ENCODE measurements at places on chromosomes 7 and 10.

DNA sequence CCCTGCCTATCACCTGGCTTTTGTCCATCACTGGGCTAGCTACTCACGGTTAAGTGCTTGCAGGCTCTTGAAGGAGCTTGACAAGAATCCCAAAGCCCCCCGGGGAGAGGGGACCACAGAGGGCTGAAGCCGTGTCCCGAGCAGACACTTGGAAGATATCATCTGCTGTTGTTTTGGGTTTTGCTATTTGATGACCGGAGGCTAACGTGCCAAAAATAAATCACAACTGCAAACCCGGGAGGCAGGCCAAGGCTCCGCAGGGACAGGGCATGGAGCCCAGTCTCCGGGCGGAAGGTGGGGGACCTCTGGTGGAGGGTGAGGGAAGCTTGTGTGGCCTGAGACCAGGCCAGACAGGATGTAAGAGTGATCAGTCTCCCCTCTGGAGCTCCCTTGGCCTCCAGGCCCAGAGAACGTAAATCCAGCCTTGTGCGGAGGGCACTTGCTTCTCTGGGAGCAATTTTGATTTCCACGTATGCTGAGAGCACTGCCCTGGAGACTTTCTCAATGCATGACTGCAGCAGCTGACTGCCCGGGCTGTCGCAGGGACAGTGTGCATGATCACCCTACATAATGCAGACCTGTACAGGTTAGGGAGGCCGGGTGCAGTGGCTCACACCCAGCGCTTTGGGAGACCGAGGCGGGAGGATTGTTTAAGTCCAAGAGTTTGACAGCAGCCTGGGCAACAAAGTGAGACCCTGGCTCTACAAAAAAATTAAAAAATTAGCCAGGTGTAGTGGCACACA, at the start of gene PHKG1:
PHKG1 (minus strand) TSS at position 164 of the 743 bp plus-strand sequence. CDS start 4,011 bp downstream, outside the sequence.
- DNase-seq, result peak; percentile 17

DNA sequence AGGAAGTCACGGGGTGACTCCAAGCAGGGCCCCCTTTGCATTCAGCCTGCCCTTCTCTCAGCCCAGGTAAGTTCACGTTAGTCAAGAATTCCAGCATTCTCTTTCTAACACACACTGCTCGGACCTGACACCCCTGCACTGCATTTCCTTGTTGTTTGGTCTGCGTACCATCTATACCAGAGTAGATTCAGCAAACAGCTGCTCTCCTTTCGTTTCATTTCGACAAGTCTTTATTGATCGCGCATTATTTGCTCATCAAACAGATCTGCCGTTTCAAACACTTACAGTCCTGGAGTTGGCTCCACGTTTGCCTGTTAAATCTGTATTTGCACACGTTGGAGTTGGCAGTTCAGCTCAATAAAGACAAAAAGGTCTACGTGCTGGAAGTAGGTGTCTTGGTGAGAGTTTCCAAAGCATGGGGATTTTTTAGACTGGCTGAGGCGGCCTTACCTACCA, 495.1 kb downstream of the RPS24 start:
- DNase-seq, result peak; percentile 96

DNA sequence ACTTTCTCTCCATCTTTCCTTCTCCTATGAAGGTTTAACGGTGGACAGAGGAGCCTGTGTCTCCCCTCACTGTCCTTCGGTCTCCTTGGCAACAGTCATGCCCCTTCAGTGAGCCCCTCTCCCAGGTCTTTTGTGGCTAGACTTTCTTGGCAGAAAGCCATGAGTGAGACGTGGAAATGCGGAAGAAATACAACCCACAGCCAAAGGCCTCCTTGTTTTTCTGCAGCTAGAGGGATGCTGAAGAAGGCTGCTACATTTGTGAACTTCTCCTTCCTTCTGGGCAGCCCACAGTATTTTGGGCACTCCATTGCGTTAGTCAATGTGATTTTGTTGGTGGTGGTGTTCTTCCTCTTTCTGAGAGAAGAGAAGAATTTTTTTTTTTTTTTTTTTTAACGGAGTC, 333.7 kb upstream of the PODXL start:
- no peak for DNase-seq

DNA sequence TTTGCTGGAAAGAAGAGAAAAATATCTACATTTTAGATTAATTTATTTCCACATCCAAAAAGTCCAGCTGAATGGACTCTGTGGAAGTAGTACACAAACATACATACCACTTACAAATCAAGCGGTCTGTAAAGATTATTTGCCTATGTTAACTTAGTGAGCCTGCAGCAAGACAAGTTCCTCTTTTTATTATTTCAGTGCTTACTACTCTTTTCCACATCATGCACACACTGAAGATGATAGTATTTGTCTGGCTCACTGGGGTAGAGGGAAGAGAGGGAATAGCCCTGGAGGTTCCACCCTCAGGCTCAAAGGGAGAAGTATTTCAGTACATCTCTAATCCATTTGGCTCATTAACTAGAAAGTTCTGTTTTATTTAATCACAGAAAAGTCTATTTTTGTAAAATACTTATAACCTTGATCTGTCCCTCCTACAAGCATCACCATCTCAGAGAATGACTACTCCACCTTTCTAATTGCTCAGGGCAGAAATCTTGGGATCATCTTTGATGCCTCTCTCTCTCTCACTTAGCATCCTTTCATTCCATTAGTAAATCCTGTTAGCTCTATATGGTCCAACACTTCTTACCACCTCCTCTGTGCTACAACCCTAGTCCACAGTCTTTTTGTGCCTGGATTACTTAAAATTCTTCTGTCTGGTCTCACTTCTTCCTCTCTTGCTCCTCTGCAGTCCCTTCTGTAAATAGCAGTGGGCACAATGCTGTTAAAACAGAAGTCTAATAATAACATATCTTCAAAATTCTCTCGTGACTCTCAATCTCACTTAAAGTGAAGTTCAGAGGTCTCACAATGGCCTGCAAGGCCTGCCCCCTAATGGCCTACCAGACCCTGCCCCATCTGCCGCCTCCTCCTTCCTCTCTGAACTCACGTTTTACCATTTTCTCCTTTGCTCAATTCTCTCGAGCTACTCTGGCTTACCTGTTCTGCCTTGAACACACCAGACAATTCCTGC, 64.3 kb upstream of the CCDC6 start:
- no peak for DNase-seq

GRCh38 chr7:98107313-98107721, 655 bp downstream of the LMTK2 start:
- no peak for DNase-seq

DNA sequence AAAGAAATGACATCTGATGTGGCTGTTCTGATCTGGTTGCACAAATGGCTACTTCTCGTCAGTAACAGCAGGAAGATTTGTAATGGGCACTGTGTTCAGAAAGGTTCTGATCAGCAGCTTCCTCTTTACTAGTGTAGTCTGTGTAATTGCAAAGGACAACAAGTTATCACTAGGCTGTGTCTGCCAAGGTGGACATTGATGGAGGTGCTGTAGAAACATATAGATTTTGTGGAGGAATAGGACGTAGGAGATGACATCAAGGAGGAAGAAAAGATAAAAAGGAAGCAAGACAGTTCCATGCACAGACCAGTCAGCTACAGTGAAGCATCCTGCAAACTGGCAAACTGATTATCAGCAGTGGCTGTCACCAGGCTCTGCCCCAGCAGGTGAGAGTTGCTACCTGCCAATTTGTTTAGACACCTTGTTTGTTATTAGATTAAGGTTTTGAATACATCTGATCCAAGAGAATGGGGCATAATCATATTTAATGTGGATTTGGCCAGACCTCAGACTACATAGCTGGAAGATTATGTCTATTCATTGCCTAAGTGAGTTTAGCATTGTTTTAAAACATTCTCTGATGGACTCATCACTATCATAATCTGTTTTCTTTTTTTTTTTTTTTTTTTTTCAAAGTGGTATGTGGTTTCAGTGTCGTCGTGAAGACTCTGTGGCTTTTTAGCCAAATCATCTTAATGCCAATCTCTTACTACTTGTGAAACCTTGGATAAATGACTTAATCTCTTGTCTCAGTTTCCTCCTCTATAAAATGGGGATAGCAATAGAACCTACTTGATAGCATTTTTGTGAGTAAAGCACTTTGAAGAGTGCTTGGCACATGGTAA, 417.9 kb upstream of the LRGUK start:
- no peak for DNase-seq

DNA sequence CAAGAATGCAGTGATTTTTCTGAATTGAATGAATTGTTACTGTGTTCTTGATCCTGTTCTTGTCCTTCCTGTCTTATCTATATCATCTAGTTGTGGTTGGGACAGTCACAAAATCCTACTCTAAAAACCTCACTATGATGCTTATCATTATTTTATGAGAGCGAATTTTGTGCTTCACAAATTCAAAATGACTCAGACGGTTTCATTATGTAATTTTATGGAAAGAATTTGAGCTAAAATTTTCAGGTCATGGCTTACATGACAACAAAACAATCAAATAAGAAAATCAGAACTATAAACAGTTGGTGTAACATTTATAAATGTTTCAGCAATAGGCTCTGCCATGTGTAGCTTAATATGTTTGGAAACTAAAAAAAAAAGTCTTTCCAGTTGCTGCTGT, 6.9 kb downstream of the PRKAR2B start:
- DNase-seq, result no peak

DNA sequence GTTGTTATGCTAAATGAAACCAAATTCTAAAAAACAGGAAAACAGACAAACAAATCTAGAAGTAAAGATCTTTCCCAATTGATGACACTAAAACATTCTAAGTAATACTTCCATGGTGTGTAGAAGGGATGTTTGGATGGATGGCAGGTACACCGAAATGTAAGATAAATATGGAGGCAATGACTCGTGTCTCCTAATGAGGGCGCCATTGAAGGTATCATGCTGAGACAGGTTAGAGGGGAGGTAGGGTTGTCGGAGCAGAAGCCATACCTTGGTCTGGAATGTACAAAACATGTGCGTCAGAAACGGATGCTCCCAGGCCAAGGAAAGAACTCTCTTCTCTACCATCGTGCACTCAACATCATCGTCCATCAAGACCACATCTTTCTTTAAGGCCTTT, 101.4 kb downstream of the PRKCQ start:
- DNase-seq, result no peak

DNA sequence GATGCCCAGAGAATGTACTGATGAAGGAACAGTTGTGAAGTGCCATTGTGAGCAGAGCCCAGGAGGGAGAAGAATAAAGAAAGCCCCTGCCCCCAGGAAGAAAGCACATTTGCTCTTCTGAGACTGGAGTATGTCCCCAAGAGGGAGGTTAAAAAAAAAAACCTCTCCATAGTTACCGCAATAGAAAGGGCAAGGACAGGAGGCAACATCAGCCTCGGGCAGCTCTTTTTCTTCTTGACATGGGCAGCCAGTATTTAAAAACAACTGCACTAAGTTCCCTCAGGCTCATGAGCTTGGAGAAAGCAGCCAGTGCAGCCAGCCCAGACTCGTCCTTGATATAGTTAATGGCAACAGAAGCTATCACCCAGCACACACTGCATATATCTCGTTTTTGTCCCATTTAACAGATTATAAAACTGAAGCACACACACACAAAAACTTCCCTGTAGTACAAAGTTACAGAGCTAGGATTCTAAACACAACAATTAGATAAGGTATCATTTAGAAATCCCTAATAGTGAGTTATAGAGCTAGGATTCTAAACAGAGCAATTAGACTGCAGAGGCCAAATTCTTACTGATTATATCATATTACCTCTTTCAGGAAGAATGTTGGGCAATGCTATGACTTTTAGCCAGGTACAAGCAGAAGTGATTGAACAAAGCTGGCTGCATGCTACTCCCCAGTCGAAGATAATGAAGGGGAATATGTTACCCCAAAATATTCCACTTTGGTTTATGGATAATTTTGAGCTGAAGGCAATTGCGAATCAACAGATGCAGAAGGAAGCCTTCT, 823.5 kb downstream of the GRID1 start:
- no peak for DNase-seq

DNA sequence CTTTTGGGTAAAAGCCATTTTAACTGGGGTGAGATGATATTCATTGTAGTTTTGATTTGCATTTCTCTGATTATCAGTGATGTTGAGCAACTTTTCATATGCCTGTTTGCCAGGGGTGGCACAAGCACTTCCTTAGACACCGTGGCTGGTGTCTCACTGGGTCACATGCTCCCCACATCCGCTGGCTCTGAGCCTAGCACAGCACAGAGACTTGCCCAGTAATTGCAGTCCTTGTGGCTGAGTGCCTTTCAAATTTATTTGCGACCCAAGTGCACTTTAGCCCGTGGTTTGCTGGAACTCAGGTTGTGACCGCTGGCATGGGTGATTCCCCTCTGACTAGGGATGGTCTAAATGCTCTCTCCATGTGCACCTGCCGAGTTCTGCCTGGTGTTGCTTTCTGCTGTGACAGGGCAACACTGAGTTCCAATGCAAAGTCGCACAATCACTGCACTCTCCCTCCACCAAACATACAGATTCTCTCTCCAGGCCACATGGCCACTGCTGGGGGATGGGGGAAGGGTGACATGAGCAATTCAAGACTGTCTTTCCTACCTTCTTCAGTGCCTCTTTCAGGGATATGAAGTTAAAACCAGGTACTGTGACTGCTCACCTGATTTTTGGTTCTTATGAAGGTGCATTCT, 66.5 kb downstream of the ZNF277 start:
- DNase-seq, result no peak

DNA sequence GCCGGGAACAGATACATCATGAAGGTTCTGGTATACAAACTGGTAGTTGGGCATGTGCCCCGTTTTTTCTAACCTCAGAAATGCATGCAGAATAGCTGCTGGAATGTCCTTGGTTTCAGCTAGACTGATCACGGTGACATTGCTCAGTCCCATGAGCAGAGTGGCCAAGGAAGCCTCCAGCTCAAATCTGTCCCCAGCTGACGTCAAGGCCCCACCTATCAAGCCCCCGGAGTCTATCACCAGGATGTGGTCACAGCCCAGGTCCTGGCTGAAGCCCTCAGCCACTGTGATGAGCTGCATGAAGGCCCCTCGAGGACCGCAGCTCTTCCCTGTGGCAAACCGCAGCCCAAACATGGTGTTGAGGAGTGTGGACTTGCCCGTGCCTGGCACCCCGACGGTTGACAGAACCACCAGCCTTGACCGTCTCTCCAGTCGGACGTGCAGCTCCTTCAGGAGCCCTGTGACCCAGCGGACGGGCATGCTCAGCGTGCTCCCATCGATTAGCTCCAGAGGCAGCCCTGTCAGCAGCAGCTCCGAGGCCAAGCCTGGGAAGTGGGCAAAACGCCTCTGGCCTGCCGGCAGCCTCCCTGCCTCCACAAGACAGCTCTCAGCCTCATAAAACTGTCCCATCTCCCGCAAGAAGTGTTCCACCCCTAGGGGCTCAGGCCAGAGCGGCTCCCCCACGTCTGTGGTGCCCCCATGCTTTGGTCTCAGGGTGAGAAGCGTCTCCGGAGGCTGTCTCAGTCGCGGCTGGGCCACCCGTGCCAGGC, 7.8 kb upstream of the MRPS24 start:
- no peak for DNase-seq

GRCh38 chr7:151274936-151275812, 26.7 kb upstream of the SMARCD3 start:
- no peak for DNase-seq

GRCh38 chr10:103551619-103552602, 58.4 kb downstream of the NEURL1 start:
- DNase-seq, result no peak
